ENCODE measurements at places on chromosomes 3 and 15.

GRCh38 chr3:141346839-141347238 lies 21.5 kb upstream of the ZBTB38 start:
- no peak for DNase-seq

DNA sequence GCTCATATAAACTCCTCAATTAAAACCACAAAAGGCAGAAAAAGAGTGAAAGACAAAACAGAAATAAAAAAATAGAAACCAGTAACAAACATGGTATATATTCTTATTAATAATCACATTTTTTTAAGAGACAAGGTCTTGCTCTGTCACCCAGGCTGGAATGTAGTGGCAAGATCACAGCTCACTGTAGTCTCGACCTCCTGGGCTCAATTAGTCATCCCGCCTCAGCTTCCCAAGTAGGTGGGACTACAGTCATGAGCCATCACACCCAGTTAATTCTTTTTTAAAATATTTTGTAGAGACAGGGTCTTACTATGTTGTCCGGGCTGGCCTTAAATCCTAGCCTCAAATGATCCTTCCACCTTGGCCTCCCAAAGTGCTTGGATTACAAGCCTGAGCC lies 37.1 kb downstream of the FAM240A start:
- no peak for DNase-seq

DNA sequence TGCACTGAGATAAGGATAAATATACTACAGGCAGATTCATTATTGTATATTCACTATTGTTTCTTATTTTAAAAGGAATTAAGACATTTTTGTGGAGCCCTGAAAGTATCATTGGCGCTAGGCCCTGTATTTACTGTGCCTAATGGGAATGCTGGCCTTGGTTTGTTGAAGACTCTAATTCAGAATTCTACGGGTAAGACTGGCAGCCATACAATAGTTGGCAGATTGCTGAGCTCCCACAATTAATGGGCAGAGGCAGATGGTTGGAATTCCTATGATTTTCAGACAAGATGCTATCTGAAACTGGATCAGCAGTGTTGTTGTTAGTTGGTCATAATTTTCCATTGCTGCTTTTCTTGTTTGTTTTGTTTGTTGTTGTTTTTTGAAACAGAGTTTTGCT lies 14.7 kb downstream of the PGBD4 start:
- no peak for DNase-seq

DNA sequence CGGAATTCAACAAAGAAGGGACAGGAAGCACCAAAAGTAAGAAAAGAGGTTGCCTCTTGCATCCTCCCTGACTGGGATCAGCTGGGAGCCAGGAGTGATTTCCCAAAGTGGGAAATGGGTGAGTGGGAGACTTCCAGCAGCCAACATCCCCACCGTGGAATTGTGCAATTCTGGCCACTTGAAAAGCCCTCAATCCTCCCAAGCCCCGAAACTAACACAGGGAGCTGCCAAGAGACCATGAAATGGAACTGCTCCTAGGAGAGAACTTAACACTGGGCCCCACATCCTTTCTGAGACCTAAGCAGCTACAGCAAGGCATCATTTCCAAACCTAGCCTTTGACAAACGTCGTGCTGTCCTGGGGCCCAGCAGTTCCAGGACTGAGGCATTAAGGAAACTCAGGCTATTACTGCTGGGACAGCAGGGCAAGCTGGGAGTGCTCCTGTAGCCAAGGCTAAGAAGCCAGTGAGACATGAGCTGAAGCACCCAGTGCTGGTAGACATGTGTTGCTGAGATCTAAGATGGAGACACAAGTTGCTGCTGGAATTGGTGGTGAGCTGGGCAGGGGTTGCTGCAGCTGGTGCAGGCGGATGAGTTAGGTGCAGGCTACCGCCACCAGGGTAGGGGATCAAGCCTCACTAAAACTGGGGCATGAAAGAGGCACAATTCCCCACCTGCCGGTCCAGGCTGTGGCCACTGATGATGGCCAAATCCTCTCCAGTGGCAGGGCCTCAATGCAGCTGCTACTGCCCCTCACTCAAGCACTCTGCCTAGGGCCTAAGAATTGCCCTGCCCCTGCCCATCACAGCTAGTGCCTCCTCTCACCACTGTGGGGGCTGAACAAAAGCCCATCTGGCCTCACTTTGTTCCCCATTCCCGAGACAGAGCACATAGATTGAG lies 43.9 kb downstream of the ALDH1A2 start:
- DNase-seq: no peak

GRCh38 chr15:84586696-84587095 lies 14.1 kb upstream of the ZSCAN2 start:
- DNase-seq: no peak

DNA sequence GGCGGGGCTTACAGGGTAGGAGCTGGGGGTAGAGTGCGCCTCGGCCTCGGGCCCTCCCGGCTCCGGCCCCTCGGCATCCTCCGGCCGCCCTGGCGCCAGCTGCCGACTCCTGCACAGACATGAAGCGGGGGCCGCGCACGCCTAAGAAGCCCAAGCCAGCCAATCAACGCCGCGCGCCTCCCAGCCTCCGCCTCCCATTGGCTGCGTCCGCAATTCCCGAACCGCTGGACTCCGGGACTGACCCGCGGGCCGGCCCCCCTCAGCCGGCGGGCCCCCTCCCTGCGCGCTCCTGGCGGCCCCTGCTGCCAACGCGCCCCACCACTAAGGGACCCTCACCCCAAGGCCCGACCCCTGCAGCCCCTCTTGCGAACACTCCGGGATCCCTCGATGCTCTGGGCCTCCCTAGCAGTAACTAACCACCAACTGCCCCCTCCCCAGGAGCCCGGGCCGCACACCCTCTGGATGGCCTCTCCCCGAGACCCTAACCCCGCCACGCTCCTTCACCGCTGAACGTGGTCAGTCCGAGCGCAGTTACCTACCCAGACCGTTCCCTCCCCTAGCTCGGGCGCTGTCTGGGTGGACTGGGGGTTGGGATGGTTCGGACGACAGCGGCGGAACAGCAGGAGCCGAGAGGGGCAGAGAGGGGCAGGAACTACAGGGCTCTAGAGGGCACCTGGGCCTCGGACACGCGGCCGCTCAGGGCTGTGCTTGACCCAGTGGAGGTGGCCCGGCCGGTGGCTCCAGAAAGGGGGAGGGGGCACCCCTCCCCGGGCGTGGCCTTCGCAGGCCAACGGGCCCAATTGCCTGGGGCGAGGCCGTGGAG lies 5.0 kb downstream of the GATA2 start:
- DNase-seq: no peak

DNA sequence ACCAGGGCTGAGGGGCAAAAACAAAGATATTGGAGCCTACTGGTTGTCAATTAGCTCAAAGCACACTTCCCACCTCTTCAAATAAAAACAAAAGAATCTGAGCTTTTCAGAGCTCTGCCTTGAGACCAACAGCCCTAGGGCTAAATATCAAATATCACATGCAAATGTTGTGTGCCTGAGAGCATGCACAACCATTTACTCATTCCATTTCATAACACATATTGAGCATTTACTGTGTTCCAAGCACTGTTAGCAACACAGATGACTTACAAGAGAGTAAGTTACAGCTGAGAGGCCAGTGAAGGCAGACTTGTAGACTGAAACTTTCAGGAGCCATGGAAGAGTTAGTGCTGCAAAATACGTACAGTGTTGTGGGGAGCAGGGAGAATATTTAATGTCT lies 222.4 kb downstream of the CPNE4 start:
- DNase-seq: no peak

DNA sequence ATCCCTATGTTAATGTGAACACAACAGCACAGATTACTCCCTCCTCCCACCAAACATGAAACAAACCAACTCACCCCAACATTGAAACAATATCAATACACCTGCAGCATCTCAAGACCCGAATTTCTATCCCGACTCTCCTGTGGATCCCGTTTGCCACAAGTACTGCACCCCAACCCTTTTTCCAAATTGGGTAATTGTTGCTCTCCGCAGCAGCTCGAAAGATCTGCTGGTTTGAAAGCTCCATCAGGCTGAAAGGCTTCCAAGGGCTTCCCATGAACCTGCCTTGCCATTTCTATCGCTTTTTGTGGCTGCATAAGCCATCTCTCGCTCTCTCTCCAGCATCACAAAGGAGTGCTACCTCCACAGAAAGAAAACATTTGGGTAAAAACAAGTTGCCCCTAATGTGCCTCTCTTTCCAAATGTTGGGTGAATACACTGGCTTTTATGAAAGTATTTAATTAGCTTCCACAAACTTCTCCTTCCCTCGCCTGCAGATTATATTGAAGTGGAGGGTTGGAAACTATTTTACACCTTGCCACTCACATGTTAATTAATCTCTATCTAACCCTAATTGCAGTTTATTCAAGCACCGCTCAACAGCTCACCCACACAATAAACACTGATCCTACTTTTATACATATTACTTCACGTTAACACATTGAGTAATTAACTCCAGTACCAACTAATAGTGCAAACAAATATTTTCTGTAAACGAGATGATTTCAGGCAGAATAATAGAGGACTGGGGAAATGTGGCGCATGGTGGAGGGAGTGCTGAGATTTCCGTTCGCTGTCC lies 2.5 kb upstream of the FEZF2 start:
- no peak for DNase-seq

DNA sequence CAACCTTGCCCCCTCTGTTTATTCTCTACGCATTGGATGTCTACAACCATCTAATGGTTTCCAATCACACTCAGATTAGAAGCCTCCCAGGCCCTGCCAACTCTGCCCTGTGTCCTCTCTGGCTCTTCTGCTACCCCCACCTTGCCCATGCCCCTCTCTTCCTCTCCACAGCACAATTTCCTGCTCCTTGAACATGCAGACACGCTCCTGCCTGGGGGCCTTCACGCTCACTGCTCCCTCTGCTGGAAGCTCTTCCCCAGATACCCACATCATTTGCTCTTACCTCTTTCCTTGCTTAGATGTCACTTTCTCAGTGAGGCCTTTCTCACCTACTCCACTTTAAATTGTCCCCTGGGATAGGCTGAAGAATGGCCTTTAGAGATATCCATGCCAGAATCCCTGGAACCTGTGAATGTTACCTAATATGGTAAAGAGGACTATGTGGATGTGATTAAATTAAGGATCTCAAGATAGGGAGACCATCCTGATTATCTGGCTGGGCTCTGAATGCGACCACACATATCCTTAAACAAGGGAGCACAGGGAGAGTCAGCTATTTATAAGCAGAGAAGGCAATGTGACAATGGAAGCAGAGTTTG lies 9.9 kb downstream of the KY start:
- no peak for DNase-seq

DNA sequence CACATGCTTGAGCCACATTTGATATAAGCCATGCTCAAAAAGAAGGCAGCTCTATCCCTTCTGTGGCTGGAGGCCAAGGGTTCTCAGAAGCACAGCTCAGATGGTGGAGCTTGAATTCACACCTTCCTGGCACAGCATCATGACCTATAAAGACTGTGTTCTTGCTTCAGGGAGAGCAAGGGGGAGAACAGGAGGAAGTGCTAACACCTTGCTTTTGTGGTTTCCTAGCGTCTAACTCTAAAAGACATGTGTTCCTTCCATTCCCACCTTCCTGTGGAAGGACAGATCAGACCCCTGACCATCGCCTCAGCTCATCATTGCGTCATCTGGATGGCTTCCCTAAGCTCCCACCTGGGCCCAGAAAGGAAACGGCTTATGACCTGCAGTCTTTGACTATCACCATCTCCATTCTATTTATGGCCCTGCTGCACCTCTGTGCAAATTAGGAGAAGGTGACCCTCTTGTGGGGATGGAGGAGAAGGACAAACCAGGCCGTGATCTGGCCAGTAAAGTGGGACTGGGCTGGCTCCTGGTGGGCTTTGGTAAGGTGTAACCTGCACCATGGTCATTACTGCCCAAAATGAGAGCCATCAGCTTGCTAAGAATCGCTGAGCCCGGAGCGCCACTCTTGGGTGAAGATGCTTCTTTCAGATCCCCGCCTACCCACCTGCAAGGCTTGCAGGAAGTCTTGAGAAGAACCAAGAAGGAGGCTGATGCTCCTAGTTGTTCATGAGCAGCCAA lies 128.5 kb downstream of the SERPINI1 start:
- no peak for DNase-seq

DNA sequence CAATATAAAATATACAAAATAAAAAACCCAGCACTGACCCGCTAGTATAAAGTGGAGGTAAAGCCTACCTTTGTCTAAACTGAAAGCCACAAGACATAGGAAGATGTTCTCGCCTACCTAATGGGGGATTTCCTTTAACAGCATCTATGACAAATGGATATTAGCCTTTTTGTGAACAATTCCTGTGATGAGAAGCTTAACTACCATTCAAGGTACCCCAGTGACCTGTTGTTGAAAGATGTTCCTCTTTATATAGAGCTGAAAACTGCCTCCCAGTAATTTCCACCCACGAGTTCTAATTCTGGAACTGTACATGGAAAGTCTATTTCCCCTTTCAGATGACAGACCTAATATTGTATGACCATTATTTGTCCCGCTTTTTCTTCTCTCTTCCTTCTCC lies 109.8 kb upstream of the RASGRP1 start:
- DNase-seq: no peak

- no peak for DNase-seq
Measured at GRCh38 chr15:48394970-48395369, 63.7 kb downstream of the DUT start.

DNA sequence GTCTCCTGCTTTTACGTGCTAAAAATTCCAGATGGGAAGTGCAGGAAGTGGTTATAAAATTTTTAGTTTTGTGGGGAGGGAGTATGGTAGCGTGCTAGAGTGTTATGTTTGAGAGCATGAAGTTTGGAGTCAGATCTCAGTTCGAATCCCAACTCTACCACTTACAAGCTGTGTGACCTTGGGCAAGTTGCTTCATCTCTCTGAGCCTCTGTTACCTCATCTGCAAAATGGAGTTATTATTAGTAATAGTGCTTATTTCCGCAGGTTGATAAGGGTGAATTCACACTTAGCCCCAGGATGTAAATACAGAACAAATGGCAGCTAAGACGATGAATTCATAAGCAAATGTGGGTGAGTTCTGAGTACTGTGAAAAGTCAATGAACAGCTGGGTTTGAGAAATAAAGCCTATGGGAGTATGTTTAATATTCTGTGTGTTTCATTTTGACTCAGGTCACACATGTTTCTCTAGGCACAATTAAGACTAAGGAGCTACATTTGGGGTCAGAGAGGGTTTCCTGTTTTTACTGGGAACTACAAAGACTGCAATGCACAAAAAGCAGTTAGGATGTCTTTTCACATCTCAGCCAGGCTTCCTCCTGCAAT lies 73.1 kb upstream of the FEZF2 start:
- no peak for DNase-seq

GRCh38 chr3:148366743-148367410 lies 330.8 kb upstream of the AGTR1 start:
- no peak for DNase-seq

- DNase-seq: no peak
Measured at GRCh38 chr3:111610612-111611054, 15.5 kb upstream of the ZBED2 start.
